Right lung (tissue), 10 donors: ENCODE measurements at places on chromosomes 1 and 21.

GRCh38 chr1:71264039-71264438 is 183.2 kb upstream of the ZRANB2 start:
- no peak for DNase-seq

DNA sequence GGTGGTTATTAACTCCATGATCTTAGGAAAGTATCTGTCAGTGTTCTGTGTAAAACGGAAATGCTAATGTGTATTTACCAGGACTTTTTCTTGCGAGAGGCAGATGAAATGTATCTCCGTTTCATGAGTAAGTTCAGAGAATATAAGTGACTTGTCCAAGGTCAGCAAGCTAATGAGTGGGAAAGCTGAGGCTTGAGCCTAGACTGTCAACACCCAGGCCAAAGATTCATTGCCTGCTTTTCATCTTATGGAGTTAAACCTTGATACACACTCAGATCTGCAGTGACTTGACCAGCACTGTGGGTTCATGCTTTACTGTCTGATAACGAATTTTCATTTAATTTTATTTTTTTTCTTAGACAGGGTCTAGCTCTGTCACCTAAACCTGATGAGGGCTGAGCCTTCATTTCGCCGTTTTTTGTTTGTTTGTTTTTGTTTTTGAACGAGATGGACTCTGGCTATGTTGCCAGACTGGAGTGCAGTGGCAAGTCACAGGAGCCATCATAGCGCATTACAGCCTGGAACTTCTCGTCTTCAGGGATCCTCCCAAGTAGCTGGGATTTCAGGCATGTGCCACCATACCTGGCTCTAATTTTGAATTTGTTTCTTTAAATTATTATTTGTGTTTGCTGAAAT is 918 bp upstream of the JTB start:
- no peak for DNase-seq

GRCh38 chr1:245124644-245125043 is 30.1 kb upstream of the KIF26B start:
- no peak for DNase-seq

- no peak for DNase-seq
Measured at GRCh38 chr1:110337704-110338308, 1.4 kb upstream of the RBM15 start.

- no peak for DNase-seq
Measured at GRCh38 chr1:101683561-101683960, 313.2 kb downstream of the OLFM3 start.

- no peak for DNase-seq
Measured at GRCh38 chr1:47228644-47229030, 3.4 kb downstream of the TAL1 start.

GRCh38 chr1:176863613-176864012 is 300.9 kb downstream of the ASTN1 start:
- no peak for DNase-seq

GRCh38 chr1:50417507-50417906 is 5.7 kb downstream of the DMRTA2 start:
- no peak for DNase-seq

DNA sequence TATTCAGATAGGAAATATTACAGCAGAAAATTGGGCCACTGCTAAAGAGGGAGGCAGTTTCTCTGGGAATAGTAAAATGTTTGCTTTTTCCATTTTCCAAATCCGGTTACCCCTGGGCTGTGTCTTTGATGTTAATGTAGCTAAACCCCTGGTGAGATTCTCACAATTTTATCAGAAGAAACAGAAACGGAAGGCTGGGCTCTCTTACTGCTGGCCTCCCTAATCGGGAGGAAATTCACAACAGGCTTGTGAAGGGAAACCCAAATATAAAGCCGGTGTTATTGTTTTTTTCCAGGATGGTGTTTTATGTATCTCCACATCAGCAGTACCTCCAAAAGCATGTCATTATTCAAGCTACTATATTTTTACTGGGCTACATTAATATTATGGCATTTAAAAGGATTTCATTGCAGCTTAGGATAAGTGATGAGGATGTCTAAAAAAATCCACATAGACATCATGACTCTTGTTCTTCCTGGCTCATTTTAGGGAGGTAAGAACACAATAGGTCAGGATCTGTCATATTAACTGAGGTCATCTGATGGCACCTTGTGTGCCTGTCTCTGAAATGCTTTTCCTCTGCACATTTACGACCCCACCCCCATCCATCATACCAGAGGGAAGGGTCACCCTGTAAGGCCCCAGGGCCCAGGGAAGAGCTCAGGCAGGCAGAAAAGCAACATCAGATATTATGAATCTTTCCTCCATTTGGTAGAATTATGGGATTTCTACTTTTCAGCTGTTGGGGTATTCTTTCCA is 158.7 kb downstream of the DSCAM start:
- no peak for DNase-seq

- DNase-seq = no peak
Measured at GRCh38 chr1:104463126-104463697, 713.5 kb downstream of the AMY1C start.

GRCh38 chr1:184665360-184665759 is 89.3 kb downstream of the EDEM3 start:
- DNase-seq = no peak

GRCh38 chr1:24282491-24282890 is 36.7 kb upstream of the GRHL3 start:
- DNase-seq = no peak

GRCh38 chr1:39124282-39124681 is 80.2 kb upstream of the MACF1 start:
- DNase-seq = no peak

DNA sequence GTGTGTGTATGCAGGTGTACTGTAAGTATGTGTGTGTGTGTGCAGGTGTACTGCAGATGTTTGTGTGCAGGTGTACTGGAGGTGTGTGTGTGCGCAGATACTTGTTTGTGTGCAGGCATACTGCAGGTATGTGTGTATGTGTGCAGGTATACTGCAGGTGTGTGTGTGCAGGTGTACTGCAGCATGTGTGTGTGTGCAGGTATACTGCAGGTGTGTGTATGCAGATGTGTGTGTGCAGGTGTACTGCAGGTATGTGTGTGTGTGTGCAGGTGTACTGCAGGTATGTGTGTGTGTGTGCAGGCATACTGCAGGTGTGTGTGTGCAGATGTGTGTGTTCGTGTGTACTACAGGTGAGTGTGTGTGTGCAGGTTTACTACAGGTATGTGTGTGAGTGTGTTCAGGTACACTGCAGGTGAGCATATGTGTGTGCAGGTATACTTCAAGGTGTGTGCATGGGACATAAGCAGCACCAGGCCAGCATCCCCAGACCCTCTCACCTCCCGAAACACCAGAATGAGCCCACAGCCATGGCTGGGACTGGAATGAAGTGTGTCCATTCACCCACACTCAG is 97.5 kb downstream of the DMRTB1 start:
- no peak for DNase-seq

DNA sequence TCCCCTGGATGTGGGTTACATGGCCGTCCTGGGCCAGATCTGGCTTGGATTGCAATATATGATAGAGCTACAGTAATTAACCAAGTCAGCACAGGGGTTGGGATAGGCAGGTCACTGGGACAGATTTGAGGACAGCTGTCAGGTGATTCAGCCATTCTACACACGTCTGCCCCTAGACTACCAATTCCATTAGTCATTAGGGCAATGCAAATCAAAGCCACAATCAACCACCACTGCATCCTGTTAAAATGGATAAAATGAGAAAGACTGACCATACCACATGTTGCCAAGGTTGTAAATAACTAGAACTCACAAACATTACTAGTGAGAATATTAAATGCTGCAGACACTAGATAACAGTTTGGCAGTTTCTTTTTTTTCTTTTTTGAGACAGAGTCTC is 16.0 kb downstream of the C21orf58 start:
- no peak for DNase-seq

DNA sequence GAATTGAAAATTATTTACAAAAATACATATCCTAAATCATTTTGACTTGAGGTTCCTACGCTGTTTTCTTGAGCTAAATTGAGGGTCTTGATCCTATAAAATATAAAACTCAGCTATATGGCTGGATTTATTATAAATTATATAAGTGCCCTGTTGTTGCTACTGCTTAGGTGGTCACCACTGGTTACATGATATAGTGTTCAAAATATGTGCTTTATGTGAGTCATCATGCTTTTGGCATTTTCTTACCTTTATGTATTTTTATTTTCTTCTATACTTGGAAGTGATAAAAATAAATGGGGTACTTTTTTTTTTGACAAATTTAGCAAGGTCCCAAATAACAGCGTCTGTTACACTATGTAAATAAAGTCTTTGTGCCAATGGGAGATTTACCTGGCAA is 31.1 kb upstream of the PTPRC start:
- DNase-seq = no peak

- DNase-seq = no peak
Measured at GRCh38 chr1:61892977-61893376, 150.7 kb downstream of the PATJ start.

GRCh38 chr1:180117764-180118116 is 36.9 kb upstream of the QSOX1 start:
- DNase-seq = no peak

- DNase-seq = no peak
Measured at GRCh38 chr1:24704411-24705259, 40.6 kb upstream of the CLIC4 start.

- no peak for DNase-seq
Measured at GRCh38 chr1:67977756-67978155, 72.7 kb downstream of the DIRAS3 start.

DNA sequence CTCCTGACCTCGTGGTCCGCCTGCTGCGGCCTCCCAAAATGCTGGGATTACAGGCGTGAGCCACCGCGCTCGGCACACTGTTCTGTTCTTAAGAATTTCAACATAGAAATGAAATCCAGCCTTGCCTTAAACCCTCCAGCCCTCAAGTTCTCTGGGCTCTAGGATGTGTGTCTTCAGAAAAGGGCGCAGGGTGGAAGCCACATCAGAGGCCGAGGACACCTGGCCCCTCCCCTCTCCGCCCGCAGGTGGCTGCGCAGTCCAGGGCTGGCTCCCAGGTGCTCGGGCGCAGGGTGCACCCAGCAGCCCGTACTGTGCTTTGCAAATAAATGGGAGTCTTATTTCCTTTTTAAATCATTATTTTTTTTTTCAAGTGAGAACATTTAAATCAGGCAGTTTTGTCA is 2.0 kb upstream of the C1orf174 start:
- no peak for DNase-seq

GRCh38 chr1:192474080-192474683 is 101.4 kb upstream of the RGS1 start:
- DNase-seq = no peak

DNA sequence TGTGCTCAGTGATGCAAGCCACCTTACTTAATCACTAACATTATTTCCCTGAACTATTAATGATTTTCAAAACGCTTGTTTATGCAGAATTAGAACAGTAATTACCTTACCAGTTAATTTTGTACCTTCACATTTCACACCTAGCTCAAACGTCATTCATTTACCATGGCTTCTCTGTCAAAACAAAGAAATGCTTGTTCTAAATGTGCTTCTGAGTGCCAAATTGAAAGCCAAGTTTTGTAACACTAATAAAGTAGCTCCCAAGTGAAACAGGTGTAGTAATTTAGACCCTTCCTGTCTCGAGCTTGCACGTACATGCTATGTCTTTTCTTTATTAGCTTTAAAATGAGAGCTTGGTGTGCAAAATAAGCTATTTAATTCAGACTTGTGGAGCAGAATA is 533.7 kb upstream of the PKN2 start:
- DNase-seq = no peak

DNA sequence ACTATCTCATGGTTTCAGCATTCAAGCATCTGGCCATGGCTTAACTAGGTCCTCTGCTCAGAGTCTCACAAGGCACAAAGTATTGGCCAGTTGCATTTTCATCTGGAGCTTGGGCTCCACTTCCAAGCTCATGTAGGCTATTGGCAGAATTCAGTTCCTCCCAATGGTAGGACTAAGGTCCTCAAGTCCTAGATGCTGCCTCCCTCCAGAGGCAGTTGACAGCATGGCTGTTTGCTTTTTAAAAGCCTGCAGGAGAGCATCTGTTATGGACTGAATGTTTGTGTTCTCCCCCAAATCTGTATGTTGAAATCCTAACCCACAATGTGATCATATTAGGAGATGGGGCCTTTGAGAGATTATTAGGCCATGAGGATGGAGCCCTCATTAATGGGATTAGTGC is 38.0 kb upstream of the HLX start:
- DNase-seq = no peak

GRCh38 chr1:2228694-2229036 is 546 bp downstream of the SKI start:
- DNase-seq = no peak

DNA sequence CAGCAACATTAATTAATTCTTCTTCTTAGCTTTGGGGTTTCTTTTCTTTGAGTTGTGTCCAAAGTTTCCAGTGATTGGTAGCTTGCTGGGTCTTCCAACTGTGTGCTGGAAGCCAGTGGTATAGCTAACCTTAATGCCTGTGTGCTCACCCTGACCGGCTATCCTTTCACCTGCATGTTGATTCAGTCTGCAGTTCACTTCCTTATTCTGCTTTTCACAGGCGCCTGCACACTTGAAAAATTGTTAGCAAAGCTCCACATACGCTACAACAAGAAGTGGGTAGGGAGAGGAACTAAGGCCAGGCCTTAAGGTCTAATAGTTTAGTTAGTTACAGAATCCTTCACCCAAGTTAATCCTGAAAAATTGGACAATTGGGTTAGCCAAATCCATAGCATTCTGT is 35.7 kb downstream of the NCF2 start:
- no peak for DNase-seq

- DNase-seq = no peak
Measured at GRCh38 chr1:238664139-238664538, 722.2 kb upstream of the CHRM3 start.

GRCh38 chr1:153597206-153597605 is 15.7 kb downstream of the S100A16 start:
- DNase-seq = no peak

GRCh38 chr21:16913010-16913409 is 599.8 kb upstream of the CXADR start:
- no peak for DNase-seq

GRCh38 chr1:16180291-16180824 is 24.5 kb upstream of the EPHA2 start:
- no peak for DNase-seq

DNA sequence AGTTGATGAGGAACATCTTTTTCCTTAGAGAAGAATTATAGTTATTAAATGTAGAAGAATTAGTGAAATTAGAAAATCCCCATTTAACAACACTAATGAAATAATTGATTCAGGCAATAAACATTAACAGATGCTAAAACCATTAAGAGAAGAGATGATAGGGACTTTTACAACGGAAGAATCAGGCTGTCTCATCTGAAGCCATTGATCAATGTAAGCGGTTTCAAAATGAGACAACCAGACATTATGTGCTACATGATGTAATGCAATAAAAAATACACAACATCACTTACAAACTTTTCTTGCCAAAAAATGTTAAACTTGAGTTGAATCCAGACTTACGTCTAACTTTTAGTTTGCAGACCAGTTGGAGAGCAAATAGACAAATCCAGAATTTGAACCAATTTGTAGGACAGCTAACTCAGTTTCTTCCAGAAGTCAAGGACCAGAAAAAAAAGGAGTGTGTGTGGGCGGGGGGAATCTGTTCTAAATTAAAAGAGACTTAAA is 165.4 kb upstream of the DPT start:
- DNase-seq = peak; percentile 72

- no peak for DNase-seq
Measured at GRCh38 chr1:25492323-25492722, 51.1 kb upstream of the LDLRAP1 start.

GRCh38 chr1:86382878-86383277 is 13.2 kb downstream of the ODF2L start:
- no peak for DNase-seq

GRCh38 chr1:43367904-43368645 is at the start of gene ELOVL1:
Gene ELOVL1, minus strand, starts transcription at chr1:43368011. Its CDS starts 2,402 bp downstream, at chr1:43365609.
- DNase-seq = peak; percentile 90

- DNase-seq = no peak
Measured at GRCh38 chr1:62844030-62844429, 60.1 kb downstream of the ATG4C start.

GRCh38 chr1:16927711-16928485 is 6.2 kb downstream of the CROCC start:
- DNase-seq = no peak
